ENCODE measurements at places on chromosomes 5 and 9.

GRCh38 chr9:38160613-38161215 is 91.7 kb upstream of the SHB start:
- peak; percentile 66 for DNase-seq

DNA sequence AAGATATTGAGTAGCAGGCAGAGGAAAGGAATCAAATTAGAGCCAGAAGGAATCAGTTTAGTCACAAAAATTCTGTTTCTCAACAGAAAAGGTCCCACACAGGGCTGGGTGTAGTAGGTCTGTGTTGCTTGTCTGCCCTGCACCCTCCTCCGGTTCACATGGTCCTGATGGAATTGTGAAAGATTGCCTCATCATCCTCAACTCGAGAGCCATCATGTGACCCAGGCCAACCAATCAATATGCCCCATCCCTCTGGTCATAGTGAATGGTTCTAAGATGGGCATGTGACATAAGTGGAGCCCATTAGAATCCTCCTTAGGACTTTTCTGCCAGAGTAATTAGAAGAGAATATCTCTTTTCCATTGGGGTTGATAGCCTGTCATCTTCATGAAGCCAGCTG is 56.7 kb upstream of the RAD23B start:
- DNase-seq: no peak

DNA sequence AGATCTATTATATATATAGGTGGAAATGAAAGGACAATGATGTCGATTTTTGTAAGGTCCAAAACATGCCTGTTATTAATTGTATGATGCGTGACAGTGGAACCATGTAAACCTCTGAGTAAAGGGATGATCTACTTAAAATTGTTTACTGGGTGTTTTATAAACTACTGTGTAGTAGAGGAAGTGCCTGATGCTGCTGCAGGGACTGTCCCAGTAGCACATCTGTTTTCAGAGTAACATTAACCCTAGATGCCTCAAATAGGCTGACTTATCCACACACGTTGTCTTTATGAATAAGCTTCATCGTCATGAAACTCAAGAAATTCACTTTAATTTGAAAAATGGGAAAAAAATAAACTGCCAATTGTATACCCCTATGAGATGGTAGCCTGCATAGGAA is 1.7 kb downstream of the CAMK4 start:
- DNase-seq: no peak

GRCh38 chr5:2803751-2804150 is 52.3 kb upstream of the IRX2 start:
- no peak for DNase-seq

DNA sequence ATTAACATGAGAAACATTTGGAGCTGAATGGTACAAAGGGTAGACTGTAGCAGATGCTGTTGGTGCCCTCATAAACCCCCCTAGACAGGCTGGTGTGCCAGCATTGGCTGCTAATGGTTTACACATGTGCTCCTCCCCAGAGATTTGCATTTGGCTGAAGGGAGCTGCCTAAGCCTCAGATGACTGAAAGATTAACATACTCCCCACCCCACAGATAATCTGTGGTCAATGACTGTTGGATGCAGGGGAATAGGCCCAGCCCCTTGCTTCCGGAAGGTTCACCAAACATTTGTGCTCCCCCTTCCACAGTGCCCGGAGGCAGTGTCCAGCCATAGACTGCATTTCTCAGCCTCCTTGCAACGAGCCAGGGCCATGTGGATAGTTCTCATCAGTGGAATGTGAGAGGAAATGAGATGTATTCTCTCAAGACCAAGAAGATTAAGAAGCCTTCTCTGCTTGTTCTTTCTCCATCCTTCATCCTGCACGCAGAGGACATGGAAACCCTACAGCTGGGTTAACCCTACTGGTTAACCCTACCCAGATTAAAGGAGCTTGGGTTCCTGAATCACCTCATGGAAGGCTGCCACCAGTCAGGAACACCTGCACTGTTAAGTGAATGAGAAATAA is 79.6 kb downstream of the PHAX start:
- DNase-seq: peak; percentile 38

- DNase-seq: no peak
These were observed 42.0 kb downstream of the CSF1R start for GRCh38 chr5:150044329-150044681.

- DNase-seq: no peak
These were observed 167.8 kb downstream of the COL23A1 start for GRCh38 chr5:178422400-178422775.

DNA sequence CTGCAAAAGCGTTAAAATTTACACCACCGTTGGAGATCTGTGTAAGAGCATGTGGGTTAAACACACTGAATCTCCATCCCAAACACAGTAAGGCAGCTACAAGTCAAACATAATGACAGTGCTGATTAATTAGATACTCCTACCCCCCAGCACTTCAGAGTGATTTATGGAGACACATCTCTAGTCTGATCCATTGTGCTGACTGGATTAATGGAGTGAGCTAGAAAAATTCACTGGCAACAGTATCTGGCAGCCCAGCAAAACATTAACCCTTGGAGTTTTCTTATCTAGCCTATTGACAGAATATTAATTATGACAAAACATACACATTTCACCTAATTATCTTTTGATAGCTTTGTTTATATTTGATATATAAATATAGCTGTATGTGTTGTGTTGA is 188.6 kb upstream of the ISL1 start:
- no peak for DNase-seq

- DNase-seq: peak; percentile 31
These were observed 417 bp downstream of the SRD5A1 start for GRCh38 chr5:6633469-6634245.

DNA sequence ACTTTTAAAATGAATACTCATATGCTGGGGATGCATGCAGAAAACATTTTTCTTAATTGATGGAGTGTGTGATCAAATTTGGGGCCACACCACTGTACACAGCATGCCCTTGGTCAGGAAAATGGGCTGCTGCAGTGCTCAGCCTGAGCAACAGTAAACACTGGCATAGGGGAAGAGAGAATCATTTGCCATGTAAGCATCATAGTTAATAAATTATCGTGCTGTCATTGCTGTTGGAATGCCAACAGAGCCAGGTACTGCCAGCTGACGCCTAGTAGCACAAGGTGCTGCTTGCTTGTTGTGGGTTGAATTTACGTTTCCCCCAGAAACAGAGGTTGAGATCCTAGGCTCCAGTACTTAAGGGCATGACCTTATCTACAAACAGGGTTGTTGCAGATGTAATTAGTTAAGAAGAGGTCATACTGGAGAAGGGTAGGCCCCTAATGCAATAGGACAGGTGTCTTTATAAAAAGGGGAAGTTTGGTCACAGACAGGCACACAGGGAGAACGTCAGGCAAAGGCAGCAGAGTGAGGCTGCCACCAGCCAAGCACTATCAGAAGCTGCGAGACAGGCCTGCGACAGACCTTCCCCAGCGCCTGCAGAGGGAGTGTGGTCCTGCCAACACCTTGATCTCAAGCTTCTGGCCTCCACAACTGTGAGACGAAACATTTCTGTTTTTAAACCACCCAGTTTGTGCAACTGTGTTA is 25.3 kb downstream of the DAP start:
- no peak for DNase-seq

- DNase-seq: no peak
These were observed 25.4 kb upstream of the DCP2 start for GRCh38 chr5:112951124-112951702.

DNA sequence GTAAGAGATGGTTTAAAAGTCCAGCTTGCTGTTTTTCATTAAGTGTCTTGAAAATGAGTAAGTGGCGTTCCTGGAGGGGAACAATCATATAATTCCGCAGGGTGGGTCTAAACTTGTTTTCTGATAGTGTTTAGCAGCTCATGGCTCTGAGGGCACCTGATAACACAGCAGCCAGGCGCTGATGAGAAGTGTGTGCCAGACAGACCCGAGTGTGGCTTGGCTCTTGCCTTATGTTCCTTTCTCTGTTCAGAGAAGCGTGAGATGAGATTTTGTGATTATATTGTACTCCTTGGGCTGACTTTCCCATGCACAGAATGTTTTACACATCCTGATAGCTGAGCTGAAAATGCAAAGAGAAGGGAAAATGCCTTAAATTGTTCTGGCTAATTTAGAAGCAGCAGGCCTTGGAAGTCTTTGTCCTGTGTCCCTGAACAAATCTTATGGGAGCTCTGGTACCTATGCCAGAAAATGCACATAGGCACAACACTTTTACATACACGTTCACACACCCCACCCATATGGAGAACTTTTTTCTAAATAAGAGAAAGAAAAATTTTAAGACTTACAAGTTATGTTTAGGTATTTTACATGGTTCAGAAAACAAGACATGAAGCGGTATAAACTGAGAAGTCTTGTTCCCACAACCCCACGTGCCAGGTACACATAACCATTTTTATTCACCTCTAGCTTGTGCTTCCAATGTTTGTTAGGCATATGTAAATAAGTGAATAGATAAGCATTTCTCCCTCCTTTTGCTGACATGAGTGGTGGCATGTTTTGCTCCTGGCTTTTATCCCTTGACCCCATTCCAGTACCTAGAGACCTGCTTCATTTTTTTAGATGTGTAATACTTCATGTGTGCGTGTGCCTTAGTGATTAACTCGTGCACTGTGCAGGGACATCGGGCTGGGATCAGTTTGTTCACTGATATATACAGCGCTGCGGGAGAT is 152.2 kb upstream of the OTULINL start:
- no peak for DNase-seq

DNA sequence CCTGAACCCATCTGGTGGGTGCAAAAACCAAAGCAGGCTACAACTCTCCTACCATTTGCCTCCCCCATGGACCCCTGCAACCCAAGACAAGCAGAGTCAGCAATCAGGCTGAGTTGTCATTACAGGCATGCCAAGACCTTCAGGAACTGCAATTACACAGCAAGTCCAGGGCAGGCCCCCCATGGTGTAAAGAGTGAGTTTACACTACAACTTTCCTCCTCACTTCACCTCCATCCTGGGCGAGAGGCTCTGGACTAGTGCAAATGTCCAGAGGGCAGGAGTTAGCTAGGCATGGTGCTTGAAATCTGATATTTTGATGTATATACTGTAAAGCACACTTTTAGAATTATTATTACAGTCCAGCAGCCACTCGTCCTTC is 7.0 kb upstream of the P4HA2 start:
- no peak for DNase-seq

DNA sequence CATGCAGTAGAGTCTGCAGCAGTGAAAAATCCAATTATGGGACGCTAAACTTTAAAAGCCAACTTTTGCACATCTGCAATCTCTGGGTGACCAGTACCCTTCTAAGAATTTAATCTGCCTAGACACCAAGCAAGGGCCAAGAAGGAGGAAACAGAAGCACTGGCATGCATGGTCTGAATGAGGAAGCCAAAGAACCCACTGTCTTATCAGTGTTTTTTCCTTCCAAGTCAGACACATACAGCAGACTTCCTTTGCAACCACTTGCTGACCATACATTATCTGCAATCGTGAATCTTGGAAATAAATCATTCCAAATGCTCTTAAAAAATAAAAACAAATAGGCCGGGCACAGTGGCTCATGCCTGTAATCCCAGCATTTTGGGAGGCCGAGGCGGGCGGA is 65.9 kb downstream of the DEPDC1B start:
- DNase-seq: no peak

GRCh38 chr5:997001-997474 is 11.6 kb upstream of the NKD2 start:
- peak; percentile 81 for DNase-seq

- DNase-seq: no peak
These were observed 14.2 kb upstream of the NCS1 start for GRCh38 chr9:130158001-130158400.

DNA sequence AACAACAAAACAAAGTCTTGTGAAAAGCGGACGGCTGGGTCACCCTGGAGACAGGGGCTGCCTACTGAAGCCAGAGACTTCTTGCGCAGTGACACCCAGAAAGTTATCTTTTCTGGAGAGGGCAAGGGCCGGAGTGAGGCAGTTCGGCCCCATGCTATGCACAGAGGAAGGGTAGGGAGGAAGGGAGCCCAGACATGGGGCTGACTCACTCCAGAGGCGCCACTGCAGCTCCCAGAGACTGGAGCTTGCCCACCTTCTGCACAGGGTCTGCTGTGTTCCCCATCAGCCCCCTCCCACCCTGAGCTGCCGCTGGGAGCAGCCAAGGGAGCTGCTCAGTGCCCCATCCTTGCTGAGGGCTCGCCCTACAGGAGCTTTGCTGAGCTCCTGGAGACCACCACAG is 13.3 kb downstream of the SLC6A3 start:
- no peak for DNase-seq

GRCh38 chr5:76771705-76772405 is 47.0 kb upstream of the F2RL1 start:
- DNase-seq: no peak

DNA sequence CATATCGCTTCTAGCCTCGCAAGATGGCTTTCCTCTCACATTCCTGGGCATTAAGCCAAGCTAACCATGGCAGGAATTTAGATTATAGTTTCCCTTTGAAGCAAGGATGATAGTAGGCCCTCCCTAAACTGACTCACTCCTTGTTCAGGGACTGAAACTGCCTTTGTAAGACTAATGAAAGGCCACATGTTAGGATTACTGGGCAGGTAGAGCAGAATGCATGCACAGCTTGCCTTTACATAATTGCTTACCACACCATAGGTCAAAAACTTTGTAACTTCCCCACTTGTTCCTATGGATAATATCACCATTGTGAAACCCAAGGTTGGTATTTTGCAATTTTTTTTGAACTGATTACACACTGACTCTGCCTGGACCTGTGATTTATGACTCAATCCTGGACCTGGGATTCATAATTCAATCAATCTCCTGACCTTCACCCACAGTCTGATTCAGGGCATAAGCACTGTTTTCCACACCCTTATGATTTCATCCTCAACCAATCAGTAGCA is 41.0 kb upstream of the PRDM9 start:
- DNase-seq: no peak

- no peak for DNase-seq
These were observed 1.5 kb downstream of the GAS1 start for GRCh38 chr9:86945728-86946200.

DNA sequence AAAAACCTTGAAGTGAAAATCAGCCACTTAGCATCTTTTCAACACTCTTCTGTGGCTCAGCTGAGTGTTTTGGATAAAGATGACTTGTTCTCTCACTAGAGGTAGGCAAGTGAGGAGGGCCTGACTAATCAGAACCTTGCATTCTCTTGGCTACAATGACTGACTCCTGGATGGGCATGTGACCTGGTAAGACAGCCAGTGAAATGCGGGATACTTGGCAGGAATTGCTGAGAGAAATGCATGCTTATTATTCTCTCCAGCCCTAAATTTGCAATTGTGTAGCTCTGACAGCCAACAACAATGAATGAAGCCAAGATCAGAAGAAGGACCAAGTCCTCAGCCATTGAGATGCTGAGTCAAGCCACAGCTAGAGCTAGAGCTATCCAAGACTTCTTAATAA is 490.5 kb upstream of the ZNF608 start:
- DNase-seq: no peak

DNA sequence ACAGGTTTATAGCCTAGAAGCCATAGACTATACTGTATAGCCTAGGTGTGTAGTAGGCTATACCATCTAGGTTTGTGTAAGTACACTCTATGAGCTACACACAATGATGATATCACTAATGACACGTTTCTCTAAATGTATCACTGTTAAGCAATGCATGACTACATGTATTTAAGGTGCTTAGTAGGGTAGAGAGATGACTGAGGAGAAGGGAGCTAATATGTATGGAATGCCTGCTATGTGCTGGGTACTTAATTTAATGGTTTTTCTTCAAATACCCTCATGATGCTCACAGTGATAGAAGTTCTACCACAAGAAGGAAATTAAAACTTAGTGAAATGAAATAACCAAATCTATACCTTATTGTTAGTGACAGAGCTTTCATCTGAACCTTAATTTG is 1785.5 kb downstream of the EFNA5 start:
- DNase-seq: no peak

All from DND-41 (cell line).